ENCODE measurements at places on chromosomes 6 and 20. TPM values are rescaled to one million over a fixed set of nuclear protein-coding genes. Genes with fewer than 3 reads are reported as not detected.

- no peak for DNase-seq
Measured at GRCh38 chr20:40359131-40359912, 329.7 kb downstream of the MAFB start.

GRCh38 chr6:9657994-9658393 lies 756.9 kb downstream of the TFAP2A start:
- no peak for DNase-seq

GRCh38 chr6:148250975-148251685 lies 91.5 kb upstream of the SASH1 start:
- peak; percentile 37 for DNase-seq

- peak; percentile 76 for DNase-seq
Measured at GRCh38 chr6:29653452-29654038, 3.3 kb upstream of the MOG start.

DNA sequence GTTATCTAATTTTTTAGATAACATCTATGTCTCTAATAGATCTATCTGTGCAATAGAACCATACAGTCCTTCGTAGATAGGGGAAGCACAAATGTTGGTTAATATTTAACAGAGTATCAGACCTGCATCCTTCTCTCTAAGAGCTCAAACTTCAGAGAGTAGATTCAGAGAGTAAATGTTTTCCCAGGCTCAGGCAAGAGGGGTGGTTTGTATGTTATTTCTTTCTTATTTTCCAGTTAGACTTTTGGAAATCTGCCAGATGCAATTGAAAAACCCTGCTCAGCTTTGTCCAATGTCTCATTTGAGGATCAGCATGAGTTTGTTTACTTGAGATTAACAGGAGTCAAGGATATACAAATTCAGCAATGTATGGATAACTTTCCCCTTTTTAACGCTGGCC lies 361.9 kb downstream of the BCKDHB start:
- DNase-seq: no peak

- no peak for DNase-seq
Measured at GRCh38 chr6:162999575-163000285, 272.0 kb downstream of the PACRG start.

DNA sequence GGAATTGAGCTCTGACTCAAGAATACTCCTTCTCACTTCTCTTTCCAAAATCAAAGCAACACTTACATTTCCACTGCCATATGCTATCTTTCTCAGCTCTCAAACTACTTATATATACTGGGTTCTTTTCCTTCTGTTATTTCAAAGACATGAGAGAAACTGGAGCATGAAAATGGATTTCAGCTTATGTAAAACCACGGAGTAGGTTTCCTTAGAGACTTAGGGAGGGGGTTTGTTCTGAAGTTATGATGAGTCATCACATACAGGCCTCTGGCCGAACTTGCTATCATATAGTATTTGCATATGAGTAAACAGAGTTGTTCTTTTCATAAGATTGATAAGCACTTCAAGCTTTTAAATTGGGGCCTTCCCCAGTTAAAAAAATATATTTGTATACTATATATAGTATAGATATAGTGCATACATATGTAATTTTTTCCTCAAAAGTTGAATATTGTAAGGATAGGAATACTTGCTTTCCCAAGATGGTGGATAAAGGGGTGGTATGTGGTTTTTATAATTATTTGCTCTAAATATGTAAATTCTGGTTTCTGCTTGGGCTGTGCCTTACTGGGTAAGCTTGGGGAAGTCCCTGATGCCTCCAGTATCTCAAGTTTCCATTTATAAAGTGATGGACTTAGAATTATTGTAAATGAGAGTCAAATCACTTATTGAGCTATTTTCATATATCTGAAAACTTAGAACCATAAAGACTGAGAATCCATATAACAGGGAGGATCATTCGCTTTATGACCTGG lies 273.9 kb downstream of the RFPL4B start:
- peak; percentile 27 for DNase-seq

- no peak for DNase-seq
Measured at GRCh38 chr6:157017861-157018260, 240.7 kb downstream of the ARID1B start.

The SALL4 gene
- 18.4 TPM for total RNA-seq
